ENCODE measurements at places on chromosomes 16 and 17.

GRCh38 chr16:69217433-69217832, 30.5 kb downstream of the SNTB2 start:
- DNase-seq: no peak

DNA sequence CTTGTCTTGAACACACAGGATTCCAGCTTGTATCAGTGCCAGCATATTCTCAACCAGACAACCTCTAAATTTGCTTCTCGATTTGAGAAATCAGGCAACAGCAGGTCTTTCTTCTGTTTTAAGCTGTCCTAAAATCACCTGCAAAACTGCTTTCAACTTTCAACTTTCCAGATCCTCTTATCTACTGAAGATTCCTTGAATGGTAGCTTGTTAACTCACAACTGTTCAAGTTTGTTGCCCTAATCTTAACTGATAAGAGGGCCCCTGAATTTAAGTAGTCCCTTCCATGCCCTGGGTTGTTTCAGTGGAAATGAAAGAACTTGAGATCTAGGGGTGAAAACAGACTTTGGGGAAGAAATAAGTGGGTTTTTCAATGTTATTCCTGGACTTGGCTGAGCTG, 57.2 kb downstream of the CHD9 start:
- DNase-seq: no peak

GRCh38 chr17:65511316-65511715, 50.1 kb downstream of the AXIN2 start:
- no peak for DNase-seq

GRCh38 chr16:65453646-65454045, 331.8 kb upstream of the CDH11 start:
- no peak for DNase-seq

- DNase-seq: no peak
These were observed 9.9 kb downstream of the TBX2 start for GRCh38 chr17:61409301-61410112.

DNA sequence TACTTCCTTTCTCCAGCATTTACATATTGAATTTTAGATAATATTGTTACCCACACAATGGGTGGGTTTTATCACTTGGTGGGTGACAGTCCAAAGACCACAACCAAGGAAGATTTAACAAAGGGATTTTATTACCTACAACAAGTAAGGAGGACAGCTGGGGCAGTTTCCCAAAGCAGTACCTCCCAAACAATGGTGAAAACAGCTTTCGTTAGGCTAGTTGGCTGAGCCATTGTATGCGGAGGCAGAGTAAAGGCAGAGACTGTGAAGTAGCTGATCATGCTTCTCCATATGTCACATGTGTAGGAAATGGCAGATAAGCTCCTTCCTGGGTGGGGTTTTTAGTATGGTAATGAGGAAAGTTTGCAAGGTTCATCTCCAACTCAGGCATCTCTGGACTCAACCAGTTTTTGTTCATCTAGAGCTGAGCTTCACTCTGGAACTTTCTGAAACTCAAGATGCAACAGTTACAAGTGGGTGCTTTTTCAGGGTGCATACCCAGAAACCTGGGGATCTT, 104.3 kb upstream of the PSMD7 start:
- no peak for DNase-seq

GRCh38 chr17:57393368-57393767, 137.0 kb downstream of the MSI2 start:
- no peak for DNase-seq

DNA sequence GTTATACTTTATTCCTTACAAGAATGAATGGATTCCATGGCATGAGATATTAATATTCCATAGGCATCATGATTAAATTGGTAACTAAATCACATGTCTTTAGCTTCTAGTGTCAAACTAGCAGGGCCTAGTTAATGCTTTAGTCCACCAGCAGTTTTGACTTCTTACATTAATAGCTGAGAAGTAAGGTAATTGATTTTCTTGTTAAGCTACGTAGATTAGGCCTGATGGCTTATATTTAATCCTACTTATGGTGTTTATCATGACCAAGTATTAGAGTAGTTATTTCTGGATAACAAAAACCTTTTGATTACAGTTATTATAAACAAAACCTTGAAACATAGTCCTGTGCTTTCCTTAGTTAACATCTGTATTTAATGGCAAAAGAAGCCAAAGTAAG, 184.5 kb downstream of the TANC2 start:
- no peak for DNase-seq

DNA sequence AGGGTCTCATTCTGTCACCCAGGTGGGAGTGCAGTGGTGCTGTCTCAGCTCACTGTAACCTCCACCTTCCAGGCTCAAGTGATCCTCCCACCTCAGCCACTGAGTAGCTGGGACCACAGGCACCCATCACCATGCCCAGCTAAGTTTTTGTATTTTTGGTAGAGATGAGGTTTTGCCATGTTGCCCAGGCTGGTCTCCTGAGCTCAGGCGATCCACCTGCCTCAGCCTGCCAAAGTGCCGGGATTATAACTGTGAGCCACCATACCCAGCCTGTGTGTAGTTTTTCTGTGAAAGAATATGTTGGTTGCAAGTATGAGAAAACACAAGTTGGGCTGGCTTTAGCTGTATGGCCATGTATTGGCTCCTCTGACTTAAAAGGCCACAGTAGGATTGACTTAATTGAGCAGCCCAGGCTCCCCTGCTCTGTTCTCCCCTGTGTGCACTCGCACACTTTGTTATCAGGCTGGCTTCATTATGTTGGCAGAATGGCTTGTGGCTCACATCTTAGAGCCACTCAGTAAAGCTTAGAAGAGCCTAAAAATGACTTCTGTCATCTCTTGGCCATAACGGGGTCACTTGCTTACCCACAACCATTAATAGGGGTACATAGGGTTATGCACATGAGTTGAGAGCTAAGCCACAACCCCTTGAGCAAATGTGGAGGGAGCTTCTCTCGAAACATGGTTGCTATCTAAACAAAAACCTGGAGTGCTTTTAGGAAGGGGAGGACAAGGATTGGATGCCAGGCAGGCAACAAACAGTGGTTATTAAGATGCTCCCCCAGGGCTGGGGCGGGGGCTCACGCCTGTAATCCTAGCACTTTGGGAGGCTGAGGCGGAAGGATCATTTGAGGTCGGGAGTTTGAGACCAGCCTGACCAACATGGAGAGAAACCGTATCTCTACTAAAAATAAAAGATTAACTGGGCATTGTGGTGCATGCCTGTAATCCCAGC, 6.1 kb downstream of the HAPSTR1 start:
- DNase-seq: no peak

DNA sequence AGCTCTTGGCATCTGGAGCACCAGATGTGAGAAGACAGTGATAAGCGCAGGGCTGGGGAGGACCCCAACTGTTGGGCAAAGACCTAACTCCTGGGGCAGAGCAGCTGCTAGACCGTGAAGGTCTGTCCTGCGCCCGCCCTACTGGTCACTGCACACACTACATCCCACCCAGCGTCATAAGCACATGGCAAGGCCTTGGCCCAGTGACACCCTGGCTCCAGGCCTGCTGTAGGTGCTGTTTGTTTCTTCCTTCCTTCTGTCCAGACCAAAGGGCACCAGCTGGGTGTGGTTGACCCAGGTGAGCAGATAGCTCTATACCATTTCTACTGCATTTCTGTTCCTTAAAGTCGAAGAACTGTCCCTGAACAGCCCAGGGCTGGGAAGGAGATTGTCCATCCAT, 6.4 kb downstream of the TRPV3 start:
- no peak for DNase-seq

- DNase-seq: peak; percentile 93
These were observed 5.3 kb downstream of the RNF166 start for GRCh38 chr16:88700636-88701482.

- DNase-seq: no peak
These were observed 12.2 kb upstream of the RPH3AL start for GRCh38 chr17:364766-365165.

DNA sequence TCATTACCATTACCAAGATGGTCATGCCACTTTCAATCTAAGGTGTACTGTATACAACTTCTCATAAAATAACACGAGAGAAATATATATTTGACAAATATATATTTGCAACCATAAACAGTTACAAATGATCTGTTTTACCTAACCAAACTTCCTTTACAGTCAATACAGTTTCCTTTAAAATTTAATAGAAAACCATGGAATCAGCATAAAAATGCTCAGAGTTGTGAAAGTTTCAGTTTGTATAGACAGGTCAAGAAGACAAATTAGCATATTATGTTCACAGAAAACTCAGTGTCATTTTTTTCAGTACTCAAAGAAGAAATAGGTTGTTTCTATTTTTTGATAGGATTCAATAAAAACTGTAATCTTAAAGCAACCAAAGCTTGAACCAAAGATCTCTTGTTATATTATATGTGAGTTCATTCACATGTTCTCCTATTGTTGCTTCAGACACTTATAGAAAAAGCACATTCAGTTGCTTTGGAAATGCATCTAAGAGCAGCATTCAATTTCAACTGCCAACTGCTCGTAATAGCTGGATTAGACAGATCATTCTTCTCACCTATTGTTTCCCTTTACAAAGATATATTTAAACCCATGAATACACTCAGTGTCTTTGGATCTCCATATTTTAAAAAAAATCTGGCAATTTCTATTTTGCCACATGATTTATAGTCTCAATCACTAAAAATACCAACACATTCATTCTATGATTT, 15.1 kb downstream of the SSH2 start:
- DNase-seq: no peak

GRCh38 chr17:8611137-8611536, 19.4 kb downstream of the MYH10 start:
- no peak for DNase-seq

- DNase-seq: no peak
These were observed 141.1 kb downstream of the NTN1 start for GRCh38 chr17:9162275-9162985.

GRCh38 chr16:4989391-4990006, 31.4 kb downstream of the SEC14L5 start:
- DNase-seq: no peak

GRCh38 chr17:10845388-10845751, 7.5 kb upstream of the PIRT start:
- no peak for DNase-seq

- DNase-seq: no peak
These were observed 1.0 kb upstream of the IGF2BP1 start for GRCh38 chr17:48995974-48996721.

DNA sequence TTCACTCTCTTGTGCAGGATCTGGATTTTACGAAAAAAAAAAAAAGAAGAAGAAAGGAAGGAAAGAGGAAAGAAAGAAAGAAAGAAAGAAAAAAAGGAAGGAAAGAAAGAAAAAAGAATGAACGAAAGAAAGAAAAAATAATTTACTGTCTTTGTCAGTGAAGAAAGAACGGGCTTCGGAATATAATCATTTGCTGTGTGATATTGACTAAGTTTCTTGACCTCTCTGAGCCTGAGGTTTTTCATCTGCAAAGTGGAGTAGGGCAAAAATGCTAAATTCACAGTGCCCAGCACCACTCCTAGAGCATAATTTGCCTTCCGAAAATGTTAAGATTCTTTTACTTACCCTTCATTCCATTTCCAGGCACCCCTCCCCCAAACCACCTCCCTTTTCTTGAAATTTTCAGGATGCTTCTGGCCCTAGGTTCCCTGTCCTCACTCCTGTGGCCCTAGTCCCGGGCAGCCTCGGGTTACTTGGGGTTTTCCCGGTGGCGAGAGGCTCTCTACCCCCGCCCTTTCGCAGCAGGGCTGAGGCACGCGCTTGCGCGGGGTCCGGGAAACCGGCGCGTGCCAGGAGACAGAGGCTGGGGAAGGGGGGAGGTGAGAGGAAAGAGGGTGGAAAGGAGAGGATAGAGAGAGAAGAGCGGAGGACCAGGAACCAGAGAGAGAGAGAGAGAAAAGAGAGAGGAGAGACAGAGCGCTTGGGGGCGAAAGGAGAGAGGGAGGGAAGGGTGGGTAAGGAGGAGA, at the start of gene CNTNAP1:
TSS of gene CNTNAP1 (plus strand) at position 556 of the 746 bp plus-strand sequence. CDS start 299 bp downstream, outside the sequence.
- DNase-seq: no peak

- no peak for DNase-seq
These were observed 62.3 kb downstream of the TIMM22 start for GRCh38 chr17:1059131-1059795.

GRCh38 chr17:58436805-58437239, 19.5 kb upstream of the RNF43 start:
- DNase-seq: no peak

DNA sequence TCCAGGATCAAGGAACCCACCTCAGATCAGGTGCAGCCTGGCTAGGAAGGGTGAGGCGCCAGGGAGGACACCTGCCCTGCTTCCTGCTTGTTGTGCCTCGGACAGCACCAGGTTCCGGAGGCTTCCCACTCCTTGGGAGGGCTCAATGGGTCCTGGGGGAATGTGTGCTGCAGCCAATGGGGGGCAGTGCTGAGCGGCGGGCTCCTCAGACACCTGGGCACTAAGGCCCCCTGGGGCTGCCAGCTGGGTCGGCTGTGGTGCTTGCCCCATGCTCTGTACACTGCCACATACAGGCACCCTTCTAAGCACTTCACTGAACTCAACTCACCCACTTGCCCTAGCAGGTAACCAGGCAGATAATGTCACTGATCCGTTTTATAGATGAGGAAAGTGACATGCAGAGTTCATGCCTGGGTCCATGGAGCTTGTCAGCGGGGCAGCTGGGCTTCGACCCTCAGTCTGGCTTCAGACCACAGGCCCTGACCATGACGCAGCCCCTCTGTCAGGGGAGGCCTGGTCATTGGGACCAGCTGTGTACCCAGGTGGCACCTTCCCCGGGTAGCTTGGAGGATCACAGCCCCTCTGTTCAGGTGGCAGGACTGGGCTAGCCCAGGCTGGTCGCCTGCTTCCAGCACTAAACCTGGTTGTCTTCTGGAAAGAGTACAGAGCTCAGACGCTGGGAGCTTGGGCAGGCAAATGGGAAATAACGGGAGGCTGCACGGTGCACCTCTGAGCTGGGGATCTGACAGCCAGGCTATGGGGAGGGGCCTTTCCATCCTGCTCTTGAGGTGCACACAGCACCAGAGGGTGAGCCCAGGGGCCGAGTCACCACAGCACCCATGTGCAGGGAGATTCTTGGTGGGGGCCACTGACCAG, 8.2 kb downstream of the FN3K start:
- DNase-seq: no peak

DNA sequence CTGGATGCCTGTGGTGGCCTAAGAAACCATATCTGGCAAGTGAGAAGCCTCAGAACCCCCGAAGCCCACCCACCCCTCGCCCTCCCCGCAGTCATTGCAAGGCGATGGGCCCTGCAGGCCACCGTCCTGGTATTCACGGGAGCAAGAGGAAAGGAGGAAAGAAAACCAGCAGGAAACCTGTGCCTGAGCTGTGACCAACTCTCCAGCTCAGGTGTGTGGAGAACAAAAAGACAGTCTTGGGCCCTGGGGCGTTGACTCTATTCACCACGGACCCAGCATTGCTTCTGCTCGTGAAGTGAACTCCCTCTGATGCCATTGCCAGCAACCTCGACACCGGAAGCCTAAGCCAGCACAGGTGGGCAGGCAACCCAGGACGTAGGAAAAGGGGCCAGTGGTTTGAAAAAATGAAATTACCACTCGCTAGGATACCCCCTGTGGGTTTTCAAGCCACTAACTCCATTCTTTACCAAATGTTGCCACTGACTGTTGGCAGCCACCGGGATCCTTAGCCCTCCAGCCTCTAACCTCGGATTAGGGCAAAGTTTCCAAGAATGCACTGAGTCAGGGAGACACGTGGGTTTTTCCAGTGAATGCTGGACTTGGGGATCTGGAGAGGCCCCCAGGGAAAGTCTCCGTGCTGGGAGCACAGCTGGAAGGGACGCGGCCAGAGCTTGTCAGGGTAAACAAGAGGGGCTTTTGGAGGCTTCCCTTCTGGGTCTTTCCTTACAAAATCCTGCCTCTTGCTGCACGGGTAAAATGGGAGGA, 25.1 kb downstream of the FA2H start:
- DNase-seq: no peak
